Posterior vena cava (tissue), 2 donors: ENCODE measurements at places on chromosomes 4 and X.

- no peak for DNase-seq
These were observed 944 bp downstream of the FUNDC2 start for GRCh38 chrX:155027509-155028066.

GRCh38 chr4:145773581-145774234, 93.8 kb downstream of the C4orf51 start:
- DNase-seq, result no peak

GRCh38 chr4:76007089-76007862, at the start of gene CXCL9:
Gene CXCL9 (minus strand): TSS chr4:76007509. CDS start chr4:76007449, 60 bp downstream.
- no peak for DNase-seq

DNA sequence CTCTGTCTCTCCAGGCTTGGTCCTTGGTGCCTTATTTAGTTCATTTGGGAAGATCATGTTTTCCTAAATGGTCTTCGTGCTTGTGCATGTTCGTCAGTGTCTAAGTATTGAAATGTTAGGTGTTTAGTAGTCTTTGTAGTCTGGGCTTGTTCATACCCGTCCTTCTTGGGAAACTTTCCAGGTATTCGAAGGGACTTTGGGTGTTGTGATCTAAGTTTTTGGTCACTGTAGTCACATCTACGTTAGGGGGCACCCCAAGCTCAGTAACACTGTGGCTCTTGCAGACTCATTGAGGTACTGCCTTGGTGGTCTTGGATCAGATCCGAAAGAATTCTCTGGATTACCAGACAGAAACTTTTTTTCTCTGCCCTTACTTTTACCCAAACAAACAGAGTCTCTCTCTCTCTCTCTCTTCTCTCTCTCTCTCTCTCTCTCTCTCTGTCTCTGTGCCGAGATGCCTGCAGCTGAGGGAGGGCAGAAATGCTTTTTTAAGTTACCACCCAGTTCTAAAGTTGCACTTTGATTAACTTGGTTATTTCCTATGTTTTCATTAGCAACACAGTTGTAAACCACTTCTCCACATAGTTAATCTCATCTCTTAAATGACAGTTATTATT, 67.6 kb upstream of the SLC7A3 start:
- DNase-seq, result no peak

- no peak for DNase-seq
These were observed 81.9 kb upstream of the ATXN3L start for GRCh38 chrX:13401724-13402123.

- no peak for DNase-seq
These were observed 84.3 kb upstream of the C1QTNF7 start for GRCh38 chr4:15343581-15343980.

DNA sequence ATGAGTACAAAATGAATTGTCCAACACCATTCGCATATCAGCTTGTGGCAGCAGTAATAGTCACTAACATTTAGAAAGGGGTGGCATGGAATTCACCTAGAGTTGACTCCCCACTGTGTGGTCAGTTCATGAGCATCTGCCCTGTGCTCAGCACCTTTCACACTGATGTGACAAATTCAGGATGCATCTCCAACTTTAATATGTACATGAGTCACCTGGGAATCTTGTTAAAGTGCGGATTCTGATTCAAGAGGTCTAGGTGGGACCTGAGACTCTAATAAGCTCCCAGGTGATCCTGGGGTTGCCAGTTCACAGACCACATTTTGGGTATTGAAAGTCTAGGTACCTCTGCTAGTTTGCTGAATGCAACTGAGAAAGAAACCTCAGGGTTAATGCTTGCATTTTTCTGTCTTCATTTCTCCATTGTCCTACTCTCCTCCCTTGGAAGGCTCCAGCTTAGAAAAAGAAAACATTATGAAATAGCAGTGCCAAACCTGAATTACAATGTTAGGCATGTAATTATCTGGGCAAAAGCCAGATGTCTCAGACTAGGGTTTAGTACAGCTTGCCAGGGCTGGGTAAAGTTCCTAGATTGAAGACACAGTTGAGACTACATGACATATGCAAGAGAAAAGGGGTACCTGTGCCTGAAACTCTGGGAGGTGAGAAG, 32.7 kb downstream of the TMSB4X start:
- DNase-seq, result no peak

GRCh38 chr4:150572704-150573504, 9.0 kb upstream of the MAB21L2 start:
- DNase-seq, result no peak

GRCh38 chrX:27555514-27555913, 34.6 kb upstream of the DCAF8L2 start:
- no peak for DNase-seq

DNA sequence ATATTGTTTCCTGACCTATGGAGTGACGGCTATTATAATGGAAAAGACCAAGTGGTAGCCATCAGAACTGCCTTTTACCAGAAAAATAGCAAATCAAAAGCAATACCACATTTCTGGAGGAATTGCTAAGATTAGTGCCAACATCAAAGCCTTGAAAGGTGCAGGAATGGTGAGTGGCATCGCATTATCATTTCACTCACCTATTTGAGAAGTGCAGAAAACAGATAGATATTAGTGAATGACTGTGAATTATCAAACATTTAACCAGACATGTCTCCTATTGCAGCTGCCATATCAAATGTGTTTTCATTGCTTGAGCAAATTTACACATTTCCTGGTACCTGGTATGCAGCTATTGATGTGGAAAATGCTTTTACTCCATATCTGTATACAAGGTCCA, 1638.1 kb upstream of the PABPC4L start:
- no peak for DNase-seq

DNA sequence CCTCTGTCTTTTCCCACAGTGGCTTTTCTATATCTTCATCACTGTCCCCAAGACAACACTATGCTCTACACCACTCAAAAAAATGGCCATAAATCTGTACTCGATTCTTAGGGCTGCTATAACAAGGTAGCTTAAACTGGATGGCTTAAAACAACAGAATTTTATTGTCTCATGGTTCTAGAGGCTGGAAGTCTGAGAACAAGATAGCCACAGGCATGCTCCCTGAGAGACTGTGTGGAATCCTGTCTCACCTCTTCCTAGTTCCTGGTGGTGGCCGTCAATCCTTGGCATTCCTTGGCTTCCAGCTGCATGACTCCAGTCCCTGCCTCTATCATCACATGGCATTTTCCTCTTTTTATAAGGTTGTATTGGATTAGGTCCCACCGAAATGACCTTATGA, 70.7 kb upstream of the DCLK2 start:
- no peak for DNase-seq

DNA sequence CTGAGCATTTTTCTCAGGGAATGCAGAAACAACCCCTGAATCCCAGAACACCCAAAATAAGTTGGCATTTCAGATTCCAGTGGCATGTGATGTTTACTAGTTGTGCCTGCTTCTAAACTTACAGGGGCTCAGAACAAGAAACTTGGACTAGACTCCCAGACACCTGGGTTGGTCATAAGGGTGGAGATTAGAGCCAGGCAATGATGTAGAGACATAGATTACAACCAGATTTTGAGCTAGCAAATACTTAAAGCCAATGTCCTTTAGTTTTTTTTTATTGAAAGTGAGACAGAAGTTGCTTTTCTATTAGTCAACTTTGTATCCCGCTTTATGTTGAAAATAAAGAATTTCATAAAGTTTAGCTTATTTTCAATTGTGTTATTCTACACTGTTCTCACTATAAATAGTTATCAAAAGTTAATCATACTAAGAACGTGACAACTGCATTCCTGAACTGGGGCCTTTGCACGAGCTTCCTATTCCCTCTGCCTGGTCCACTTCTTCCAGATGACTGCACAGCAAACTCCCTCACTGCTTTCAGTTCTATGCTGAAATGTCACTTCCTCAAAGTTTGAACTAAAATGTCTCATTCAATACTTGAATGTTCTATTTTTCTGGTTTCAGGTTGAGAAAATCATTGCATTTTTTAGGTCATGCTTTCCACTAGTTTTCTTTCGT, 224.7 kb upstream of the PPP1R2C start:
- DNase-seq, result no peak

GRCh38 chr4:72418458-72418857, 150.6 kb downstream of the ADAMTS3 start:
- DNase-seq, result no peak

DNA sequence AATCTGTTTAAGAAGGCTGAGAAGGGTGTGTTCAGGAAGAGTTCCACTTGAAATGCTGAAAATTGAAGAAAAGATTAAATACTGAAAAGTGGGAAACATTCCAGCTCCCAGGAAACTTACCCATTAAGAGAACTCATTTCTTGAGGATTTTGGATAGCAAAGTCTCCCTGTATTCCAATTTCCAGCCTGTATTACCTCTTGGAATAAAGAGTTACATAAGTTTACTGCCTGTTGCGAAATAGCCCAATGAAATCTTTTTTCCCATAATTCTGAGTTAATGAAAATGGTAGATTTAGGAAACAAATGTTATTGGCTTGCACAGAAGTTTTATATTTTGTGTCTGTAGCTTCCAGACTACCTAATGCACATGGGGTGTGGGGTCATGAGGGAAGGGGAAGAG, 12.0 kb downstream of the NHSL2 start:
- no peak for DNase-seq

DNA sequence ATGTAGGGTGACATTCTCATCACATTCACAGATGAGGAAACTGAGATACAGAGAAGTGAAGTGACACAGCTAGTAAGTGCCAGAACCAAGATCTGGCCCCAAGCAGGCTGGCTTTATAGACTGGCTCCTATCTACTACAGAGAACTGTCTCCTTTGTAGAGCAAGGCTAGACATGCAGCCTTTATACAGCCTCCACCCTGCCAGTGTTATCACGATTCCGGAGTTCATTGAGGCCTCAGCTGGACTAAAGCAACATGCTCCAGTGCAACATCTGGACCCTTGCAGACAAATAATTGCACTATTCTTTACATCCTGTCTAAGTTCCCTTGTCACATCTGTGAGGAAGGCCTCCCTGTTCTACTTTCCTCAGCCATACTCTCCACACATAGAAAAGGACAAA, 58.0 kb upstream of the XIAP start:
- no peak for DNase-seq

- no peak for DNase-seq
These were observed 4.1 kb downstream of the ABCB7 start for GRCh38 chrX:75151827-75152592.

- no peak for DNase-seq
These were observed 13.0 kb upstream of the SEPSECS start for GRCh38 chr4:25172961-25173915.

GRCh38 chr4:113908829-113909228, 70.6 kb downstream of the ARSJ start:
- DNase-seq, result no peak

GRCh38 chr4:85737254-85737653, 262.3 kb downstream of the ARHGAP24 start:
- no peak for DNase-seq

DNA sequence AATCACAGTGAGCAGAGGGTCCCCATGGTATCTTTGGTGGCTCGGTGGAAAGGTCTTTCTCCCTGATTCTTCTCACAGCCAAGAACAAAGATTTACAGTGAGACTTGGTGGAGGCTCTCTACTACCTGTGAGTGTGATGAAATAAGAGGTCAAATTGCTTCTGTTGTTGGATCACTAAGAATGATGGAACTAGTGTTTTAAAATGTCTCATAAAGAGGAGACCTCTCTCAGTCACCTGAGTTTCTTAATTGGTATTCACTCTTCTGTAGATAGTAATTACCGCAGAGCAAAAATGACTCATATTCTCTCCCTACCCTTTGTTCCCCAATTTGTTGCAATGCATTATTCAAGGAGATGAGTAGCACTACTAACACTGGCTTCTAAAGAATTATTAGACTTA, 100.9 kb upstream of the TBC1D9 start:
- no peak for DNase-seq

- no peak for DNase-seq
These were observed 97.7 kb upstream of the PTPN13 start for GRCh38 chr4:86496094-86497080.

DNA sequence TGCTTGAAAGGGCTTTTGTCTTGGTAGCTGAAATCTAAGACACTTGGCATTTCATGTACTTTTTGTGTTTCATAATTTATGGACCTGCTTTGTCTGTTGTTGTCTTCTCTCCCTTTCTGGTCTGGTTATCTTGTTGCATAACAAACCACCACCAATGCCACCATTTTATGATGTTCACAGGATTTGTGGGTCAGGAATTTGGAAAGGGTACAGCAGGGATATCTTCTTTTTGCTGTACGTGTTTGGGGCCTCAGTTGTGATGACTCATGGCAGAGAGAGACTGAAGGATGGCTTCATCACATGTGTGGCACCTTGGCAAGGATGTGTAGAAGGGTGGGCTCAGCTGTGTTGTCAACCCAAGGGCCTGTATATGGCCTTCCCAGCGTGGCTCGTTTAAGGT, 35.2 kb downstream of the KDM6A start:
- no peak for DNase-seq

- DNase-seq, result no peak
These were observed 6.6 kb downstream of the ANKRD17 start for GRCh38 chr4:73252001-73252400.

DNA sequence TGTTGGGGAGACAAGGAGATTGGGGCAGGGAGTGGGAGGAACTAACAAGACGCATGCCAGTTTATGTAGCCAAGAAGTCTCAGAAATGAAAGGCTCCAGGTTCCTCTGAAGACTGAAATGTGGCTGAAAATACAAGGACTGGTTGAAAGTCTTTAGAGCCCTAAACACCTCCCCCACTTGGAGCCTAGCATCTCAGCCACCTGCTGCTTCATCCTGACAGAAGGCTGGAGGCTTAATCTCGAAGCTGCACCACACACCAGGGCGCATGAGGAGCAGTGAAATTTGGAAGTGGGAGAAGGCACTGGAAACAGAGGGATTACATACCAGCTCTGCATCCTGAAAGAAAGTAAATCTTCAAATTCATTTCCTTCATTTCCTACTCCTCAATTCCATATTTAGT, 160.7 kb upstream of the FTHL17 start:
- no peak for DNase-seq

DNA sequence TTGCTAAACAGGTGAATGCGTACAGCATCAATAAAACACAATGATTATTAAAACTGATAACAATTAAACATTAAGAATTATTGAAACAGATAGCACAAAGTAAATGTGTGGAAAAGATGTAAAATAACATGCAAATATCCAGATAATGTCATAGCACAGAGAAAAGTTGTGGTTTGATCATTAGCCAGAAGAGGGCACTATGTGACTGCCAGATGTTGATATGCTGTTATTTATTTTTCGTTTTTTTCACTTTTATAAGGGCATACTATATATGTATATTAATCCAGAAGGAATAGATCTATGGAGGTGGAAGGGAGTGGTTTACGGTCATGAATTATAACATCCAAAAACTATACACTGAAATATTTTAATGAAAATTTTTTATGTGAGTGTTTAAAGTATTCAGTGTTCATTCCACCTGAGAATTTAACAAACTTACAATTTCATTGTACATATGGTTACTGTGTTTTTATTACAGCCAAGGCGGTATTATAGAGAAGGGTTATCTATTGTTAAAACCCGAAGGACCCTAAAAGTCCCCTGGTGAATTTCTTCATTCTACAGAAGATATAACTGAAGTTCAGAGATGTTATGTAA, 211.9 kb upstream of the UGT8 start:
- no peak for DNase-seq

GRCh38 chrX:64352081-64352480, 43.2 kb downstream of the MTMR8 start:
- no peak for DNase-seq

- no peak for DNase-seq
These were observed 53.6 kb downstream of the LAS1L start for GRCh38 chrX:65480960-65481359.
